LoVo (cell line): ENCODE measurements at places on chromosomes 3 and 15.

GRCh38 chr15:40088929-40089755 is 19.5 kb downstream of the BMF start:
- no peak for DNase-seq

DNA sequence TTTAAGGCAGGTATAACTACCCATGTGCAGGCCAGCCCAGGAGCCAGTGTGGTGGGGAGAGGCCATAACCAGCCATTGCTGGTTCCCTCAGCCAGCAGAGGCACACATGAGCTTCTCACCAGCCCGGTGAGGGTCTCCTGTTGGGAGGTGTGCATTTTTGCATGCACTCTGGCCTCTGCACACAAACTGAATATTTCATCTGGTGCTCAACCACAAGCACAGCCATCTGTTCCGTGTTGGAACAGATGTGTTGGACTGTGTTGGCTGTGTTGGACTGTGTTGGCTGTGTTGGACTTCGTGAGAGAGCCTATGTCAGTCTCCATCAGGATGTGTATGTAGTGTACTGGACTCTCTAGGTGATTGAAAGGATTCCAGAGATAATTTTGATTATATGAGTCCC is 67.2 kb downstream of the RPL39L start:
- DNase-seq, result no peak

- no peak for DNase-seq
Measured at GRCh38 chr3:34107669-34108068, 309.2 kb downstream of the PDCD6IP start.

- DNase-seq, result no peak
Measured at GRCh38 chr3:155581579-155581978, 163.3 kb downstream of the PLCH1 start.

DNA sequence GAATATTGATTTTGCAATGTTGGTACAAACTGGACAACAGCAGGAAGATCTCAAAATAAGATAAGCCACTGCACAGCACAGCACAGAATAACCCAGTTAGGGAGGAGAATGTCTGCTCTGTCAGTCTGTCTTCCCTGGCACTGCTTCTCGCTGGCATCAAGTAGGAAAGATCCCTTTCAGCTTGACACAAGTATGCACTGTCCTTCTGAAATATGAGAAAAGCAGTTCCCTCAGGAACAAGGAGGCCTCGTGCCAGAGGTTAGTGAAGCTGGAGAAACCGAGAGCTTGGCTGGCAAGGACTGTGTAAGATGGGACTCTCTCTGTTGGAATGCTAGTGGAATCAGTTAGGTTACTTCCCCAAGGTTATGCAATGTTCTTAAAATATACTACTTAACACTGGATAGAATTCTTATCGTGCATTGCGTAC is 59.1 kb downstream of the FMN1 start:
- no peak for DNase-seq

GRCh38 chr3:183296944-183297343 is 43.9 kb downstream of the B3GNT5 start:
- DNase-seq, result no peak

- DNase-seq, result no peak
Measured at GRCh38 chr3:177804032-177804431, 606.8 kb upstream of the TBL1XR1 start.

DNA sequence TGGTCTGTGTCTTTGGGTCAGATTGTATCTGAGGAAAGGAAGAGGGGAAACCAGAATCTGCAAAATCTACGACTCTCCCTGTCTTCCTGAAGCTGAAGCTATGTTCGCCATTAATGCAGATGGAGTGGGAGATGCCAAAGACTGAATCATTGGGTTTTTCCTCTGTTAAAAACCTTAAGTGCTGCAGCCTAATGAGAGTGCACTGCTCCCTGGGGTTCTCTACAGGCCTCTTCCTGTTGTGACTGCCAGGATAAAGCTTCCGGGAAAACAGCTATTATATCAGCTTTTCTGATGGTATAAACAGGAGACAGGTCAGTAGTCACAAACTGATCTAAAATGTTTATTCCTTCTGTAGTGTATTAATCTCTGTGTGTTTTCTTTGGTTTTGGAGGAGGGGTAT is 24.0 kb downstream of the RMDN3 start:
- no peak for DNase-seq

DNA sequence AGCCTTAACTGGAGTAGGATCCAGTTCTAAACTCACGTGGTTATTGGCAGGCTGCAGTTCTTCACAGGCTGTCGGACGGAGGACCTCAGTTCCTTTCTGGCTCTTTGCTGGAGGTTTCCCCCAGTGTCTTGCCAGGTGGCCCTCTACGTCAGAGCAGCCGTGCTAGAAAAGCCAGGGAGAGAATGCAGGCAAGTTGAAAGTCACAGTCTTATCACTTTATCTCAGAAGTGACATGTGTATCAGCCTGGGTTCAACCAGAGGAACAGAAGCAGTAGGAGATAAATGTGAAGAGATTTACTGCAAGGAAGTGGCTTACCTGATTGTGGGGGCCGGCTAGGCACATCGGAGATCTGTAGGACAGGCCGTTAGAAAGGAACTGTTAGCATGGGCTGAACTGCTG is 125.3 kb upstream of the BNIP2 start:
- DNase-seq, result no peak

DNA sequence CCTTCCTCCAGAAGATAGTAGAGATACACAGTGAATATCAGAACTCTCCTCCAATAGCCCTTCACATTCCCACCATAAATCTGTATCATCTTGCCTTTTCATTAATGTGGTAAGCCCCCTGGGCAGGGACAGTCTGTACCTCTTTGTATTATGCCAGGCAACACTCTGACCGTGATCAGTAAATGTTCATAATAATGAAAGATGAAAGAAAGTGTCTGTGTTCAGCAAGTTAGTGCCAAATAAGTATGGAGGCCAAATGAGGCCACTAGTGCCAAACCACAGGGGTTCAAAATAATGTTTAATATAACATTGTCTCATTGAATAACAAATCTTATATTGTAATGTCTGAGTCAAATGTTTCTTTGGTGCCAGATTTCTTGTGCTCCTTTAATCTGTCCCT is 104.3 kb downstream of the CMSS1 start:
- no peak for DNase-seq

- no peak for DNase-seq
Measured at GRCh38 chr3:155667988-155668387, 76.9 kb downstream of the PLCH1 start.

GRCh38 chr3:106631373-106632108 is 745.7 kb upstream of the CCDC54 start:
- DNase-seq, result no peak

DNA sequence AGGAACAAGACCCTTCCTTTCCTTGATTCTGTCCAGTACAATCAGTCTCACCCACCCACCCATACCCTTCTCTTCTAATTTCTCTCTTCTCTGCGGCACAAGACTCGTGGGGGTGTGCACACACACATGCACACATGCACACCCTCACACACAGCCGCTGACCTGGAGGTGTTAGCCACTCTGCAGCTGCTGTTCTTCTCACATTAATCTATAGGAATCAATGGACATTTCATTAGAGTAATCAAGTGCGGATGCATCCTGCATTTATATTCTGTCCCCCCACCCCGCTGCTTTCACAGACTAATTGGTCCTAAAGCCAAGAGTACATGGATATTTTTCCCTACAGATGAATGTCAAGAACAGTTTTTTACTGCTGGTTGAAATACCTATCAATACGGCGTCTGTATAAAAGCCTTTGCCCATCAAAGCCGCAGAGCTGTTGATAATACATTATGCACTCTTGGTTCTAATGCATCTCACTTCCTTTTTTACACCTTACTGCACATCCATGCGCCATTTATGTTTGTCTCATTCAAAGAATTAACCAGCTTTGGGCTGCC is 186.5 kb upstream of the ONECUT1 start:
- DNase-seq, result no peak

GRCh38 chr15:28933710-28934445 is 48.1 kb downstream of the APBA2 start:
- no peak for DNase-seq

DNA sequence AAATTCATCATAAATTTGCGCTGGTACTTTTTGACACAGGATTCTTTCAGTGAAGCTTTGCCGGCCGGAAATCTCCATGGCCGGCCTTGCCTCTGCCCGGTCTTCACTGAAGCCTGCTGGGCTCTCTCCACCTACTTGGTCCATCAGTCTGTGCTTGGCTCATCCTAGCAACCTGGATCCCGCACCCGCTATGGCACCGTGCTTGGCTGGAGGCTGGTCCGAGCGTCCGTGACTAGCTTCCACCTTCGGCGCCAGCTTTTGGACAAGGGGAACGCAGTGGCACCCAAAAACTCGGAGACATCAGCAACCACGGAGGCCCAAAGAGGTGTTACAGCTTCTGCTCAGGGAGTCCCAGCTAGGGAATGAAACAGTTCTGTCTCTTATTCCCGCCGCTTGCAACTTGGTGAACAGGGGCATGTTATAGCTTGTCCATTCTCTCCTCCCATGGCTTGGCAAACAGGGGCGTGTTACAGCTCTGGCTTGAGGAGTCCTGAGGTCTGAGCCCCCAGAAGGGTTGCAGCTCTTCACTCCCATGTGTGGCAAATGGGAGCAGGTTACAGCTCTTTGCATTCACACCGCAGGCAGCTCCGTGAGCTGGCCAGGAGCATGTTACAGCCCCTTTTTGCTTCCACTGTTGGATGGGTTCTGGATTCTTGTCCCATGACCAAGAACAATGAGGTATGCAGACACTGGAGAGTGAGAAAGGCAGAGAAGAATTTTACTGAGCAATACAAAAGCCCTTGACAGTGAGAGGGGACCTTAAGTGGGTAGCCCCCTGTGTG is 204.2 kb downstream of the DIPK2A start:
- DNase-seq, result no peak
